ENCODE measurements at places on chromosomes 7 and 10.

GRCh38 chr10:10213237-10213636, 804.4 kb upstream of the CELF2 start:
- DNase-seq = no peak

DNA sequence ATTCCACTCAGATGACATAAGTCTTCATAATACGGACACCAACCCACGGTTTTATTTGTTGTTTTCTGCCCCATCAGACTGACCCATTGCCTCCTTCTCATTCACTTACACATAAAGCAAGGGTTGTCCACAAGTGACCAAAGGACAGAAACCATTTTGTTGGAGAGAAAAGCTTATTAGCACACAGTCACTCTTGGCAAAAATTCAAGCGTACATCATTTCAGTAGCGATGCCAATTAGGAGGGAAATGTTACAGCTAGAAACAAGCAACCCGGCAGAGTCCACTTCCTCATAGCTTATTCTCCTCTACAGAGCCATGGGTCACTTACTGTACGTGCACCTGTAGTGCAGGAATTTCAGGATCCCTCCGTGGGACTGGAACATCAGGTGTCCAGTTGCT, 23.0 kb downstream of the ABLIM1 start:
- DNase-seq = no peak

GRCh38 chr7:87225696-87226095, 6.2 kb upstream of the TMEM243 start:
- no peak for DNase-seq

DNA sequence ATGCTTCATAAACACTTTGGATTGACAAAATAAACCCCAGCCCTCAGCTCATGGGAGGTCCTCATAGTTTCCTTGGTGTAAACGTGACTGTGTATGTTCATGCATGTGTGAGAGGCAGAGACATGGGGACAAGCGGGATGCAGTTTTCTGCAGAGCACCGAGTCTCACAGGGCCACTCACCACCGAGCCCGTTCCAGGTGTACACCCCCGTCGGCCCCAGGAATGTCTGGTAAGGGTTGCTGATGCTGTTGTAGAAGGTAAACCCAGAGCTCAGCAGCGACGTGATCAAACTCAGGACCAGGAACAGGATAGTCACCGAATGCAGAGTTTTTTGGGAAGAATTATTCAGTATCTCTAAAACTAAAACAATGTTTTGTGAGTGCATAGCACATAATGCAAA, 9.2 kb downstream of the CLRN3 start:
- no peak for DNase-seq

DNA sequence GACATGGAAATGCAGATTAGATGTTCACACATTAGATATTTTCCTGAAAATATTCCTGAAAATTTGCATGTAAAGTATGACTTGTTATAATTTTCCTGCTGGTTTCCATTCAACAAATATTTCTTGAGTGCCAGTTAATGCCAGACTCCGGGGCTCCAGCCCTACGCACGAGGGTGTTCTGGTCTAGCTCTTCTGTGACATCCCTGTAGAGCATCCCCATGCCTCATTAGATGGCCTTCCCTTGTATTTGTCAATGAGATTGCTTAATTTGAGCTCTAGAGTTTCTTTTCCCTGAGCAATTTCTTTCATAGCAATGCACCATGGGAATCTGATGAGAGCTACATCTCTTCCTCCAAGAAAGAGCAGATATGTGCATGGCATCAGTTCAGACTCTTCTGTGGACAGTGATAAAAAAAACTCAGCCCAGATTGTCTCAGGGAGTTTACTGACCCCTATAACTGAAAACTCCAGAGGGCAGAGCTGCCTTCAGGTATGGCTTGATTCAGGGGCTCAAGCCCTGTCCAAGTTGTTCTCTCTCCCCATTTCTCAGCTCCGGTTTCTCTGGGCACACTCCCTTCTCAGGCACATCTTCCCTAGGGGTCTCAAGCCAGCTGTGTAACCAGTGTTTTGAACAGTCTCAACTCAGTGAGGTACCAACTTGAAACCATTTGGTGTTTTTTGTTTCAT, 96.7 kb downstream of the PARP12 start:
- no peak for DNase-seq

GRCh38 chr7:22833113-22833855, 10.6 kb upstream of the TOMM7 start:
- DNase-seq = no peak

DNA sequence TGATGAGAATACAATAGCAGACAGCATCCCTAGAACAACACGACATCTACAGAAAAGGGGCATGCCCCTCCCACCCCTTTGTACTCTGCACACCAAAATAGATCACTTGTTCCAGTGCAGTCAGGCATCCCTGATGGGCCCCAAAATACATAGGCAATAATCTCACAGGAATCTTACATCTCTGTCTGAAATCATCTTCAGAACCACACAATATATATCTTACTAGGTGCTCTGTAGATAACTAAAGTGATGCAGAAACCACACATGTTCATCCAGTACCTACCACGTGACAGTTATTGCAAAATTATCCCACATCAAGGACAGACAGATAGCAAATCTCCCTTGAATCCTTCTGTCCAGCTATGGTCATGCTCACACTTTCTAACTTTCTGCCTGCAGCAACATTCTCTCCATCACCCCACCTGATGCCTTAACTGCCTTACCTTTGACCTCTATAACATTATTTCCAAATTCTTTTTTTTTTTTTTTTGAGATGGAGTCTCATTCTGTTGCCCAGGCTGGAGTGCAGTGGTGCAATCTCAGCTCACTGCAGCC, 30.7 kb downstream of the ST8SIA6 start:
- no peak for DNase-seq

GRCh38 chr10:120282846-120283492, 174.1 kb upstream of the PLPP4 start:
- no peak for DNase-seq

DNA sequence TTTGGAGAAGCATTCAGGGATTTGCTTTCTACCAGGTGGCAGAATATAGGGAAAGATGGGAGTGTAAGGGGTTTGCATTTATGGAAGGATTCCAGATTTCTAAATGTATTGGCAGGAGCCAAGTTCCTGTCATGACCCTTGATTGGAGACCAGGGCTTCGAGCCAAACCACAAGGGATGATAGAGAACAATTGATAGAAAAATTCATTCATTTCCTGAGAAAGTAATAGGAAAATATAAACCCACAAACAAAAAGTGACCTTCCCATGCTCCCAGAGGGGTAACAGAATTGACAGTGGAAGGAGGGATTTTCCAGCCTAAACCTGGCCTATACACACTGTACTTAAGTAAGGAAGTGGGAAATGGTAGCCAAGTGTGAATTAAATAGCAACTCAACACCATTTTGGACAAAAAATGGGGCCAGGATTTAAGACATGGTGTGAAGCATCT, 22.4 kb upstream of the IFIT2 start:
- DNase-seq = no peak
